Suprapubic skin (tissue), 4 donors: ENCODE measurements at places on chromosomes 6 and 20. TPM values are rescaled to one million over a fixed set of nuclear protein-coding genes. Genes with fewer than 3 reads are reported as not detected.

DUSP15 gene
- 1.1 TPM for total RNA-seq

SASH1 gene
- 84.6 TPM for total RNA-seq

SLC22A2 gene
- not detected for total RNA-seq

DCBLD1 gene
- total RNA-seq, result 4.4 TPM

CDYL gene
- 42.4 TPM for total RNA-seq

WFDC2 gene
- 29.6 TPM for total RNA-seq

ZNF292 gene
- 111 TPM for total RNA-seq

ADGRB3 gene
- total RNA-seq, result 2.2 TPM

RPL10A gene
- total RNA-seq, result 1,706 TPM

SNAP25 gene
- not detected for total RNA-seq

RING1 gene
- 18.1 TPM for total RNA-seq

PAX1 gene
- total RNA-seq, result not detected

SLC4A11 gene
- 9.9 TPM for total RNA-seq

LRRC1 gene
- 46.3 TPM for total RNA-seq

TREM1 gene
- 2.2 TPM for total RNA-seq

ADGB gene
- not detected for total RNA-seq

HSPA1L gene
- 1.6 TPM for total RNA-seq

SLC24A3 gene
- 4.2 TPM for total RNA-seq

BTNL2 gene
- not detected for total RNA-seq

SAMD10 gene
- 7.2 TPM for total RNA-seq

POU3F2 gene
- not detected for total RNA-seq

ECT2L gene
- total RNA-seq, result not detected

HEY2 gene
- total RNA-seq, result 1.5 TPM

NNAT gene
- total RNA-seq, result 4.6 TPM

ZSWIM3 gene
- 2.1 TPM for total RNA-seq

UBE2J1 gene
- total RNA-seq, result 26.1 TPM

AAR2 gene
- 41.5 TPM for total RNA-seq

ADAM33 gene
- 16.5 TPM for total RNA-seq

SMAP1 gene
- total RNA-seq, result 39.1 TPM

RNF182 gene
- total RNA-seq, result 0.80 TPM

DAAM2 gene
- total RNA-seq, result 7.2 TPM

WFDC5 gene
- 391 TPM for total RNA-seq

CST4 gene
- total RNA-seq, result not detected

HLA-DMB gene
- 18.0 TPM for total RNA-seq

PPP1R3D gene
- total RNA-seq, result 7.3 TPM
